Dorsolateral prefrontal cortex (tissue), 122 donors: ENCODE measurements at places on chromosomes 13 and 19. TPM values are rescaled to one million over a fixed set of nuclear protein-coding genes. Genes with fewer than 3 reads are reported as not detected.

GRCh38 chr19:31693131-31693932, 344.1 kb upstream of the TSHZ3 start:
- no peak for DNase-seq

- DNase-seq: peak; percentile 61
These were observed 28.9 kb upstream of the CACTIN start for GRCh38 chr19:3655402-3656072.

DNA sequence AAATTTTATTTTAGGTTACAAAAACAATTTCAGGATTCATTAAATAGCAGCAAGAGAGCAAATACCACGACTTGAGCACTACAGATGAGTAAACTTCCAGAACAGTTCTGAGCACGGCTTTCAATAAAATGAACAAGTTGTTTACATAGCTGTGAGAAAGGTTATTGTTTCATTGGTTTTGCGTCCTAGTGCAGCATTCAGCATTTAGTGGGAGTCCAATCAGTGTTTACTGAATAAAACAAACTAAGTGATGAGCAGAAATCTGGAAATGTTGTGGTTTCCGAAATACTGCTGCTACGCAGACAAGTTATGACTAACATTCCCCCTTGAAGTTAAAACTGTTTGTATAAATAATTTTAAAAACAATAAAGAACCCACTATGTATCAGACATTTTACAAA, 251.5 kb upstream of the STARD13 start:
- no peak for DNase-seq

DNA sequence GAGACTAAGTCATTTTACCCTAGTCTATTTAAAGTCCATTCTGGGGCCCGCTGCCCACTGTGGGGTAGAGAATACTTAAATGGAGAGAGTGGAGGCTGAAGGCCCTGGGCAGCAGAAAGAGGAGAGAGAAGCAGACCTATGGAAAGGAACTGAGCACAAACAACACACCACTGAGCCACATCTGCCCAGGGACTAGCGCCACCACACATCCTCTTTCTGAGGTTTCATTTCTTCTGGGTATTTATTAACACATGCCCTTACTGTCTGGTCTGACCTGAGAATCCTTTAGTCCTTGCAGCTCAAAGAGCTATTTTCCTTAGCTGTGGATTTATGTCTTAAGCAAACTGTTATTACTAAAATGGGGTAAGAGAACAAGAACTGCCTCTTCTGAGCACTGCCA, 154.0 kb downstream of the NALCN start:
- no peak for DNase-seq

C19orf67 gene
- not detected for total RNA-seq

POMP gene
- 56.7 TPM for total RNA-seq

GRCh38 chr19:12783291-12783848, 7.9 kb upstream of the JUNB start:
- DNase-seq: no peak

DNA sequence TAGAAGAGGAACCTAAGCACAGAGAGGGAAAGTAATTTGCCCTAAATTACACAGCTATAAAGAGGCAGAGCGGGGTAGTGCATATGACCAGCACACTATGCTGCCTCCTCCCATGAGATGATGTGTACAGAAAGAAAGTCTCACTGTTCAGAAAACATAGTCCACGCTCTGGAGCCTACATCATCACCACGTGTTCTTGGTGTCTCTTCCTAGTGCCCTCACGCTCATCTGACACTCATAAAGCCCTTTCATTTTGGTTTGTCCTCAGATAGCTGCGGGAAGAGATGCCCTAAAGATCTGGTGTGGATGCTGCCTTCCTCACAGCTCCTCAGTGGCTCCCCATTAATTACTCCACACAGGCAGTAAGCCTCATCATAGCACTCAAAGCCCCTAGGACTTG, 27.4 kb upstream of the SIAH3 start:
- no peak for DNase-seq

GRCh38 chr19:30557212-30557611, 185.0 kb downstream of the ZNF536 start:
- DNase-seq: no peak

NCAN gene
- 84.1 TPM for total RNA-seq

GRCh38 chr13:70841240-70842061, 733.2 kb upstream of the KLHL1 start:
- DNase-seq: no peak

KCNRG gene
- total RNA-seq: 0.66 TPM
